ENCODE measurements at places on chromosomes 16 and 17.

DNA sequence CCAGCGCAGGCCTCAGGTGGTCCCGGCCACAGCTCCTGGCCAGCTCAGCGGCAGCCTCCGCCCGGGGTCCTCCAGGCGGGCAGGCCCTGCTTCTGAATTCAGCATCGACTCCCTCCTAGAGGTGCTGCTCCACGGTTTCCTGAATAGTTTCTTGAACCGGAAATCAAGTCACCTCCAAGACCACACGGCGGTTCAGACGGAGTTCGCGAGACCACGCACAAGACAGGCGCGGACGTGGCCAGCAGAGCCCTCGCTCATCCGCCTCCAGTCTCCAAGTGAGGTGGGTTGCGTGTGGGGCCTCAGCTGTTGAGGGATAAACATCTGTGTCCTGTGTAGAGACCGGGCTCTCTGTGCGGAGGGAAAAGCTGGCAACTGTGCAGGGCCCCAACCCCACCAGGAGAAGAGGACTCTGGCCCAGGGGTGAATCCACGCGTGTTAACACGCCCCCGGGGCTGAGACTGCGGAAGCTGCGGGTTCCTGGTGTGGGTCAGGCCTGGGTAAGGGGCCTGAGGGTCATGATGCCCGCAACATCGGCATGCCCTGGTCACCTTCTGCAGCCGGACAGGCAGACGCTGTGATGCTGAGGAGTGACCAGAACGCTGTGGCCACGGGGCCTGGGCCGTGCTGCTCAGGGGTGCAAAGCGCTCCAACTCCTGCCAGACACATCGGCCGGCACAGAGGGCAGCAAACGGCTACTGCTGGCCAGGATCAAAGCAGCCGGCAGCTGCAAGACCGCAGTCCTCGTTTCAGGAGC, 55.0 kb upstream of the METRNL start:
- DNase-seq, result no peak

DNA sequence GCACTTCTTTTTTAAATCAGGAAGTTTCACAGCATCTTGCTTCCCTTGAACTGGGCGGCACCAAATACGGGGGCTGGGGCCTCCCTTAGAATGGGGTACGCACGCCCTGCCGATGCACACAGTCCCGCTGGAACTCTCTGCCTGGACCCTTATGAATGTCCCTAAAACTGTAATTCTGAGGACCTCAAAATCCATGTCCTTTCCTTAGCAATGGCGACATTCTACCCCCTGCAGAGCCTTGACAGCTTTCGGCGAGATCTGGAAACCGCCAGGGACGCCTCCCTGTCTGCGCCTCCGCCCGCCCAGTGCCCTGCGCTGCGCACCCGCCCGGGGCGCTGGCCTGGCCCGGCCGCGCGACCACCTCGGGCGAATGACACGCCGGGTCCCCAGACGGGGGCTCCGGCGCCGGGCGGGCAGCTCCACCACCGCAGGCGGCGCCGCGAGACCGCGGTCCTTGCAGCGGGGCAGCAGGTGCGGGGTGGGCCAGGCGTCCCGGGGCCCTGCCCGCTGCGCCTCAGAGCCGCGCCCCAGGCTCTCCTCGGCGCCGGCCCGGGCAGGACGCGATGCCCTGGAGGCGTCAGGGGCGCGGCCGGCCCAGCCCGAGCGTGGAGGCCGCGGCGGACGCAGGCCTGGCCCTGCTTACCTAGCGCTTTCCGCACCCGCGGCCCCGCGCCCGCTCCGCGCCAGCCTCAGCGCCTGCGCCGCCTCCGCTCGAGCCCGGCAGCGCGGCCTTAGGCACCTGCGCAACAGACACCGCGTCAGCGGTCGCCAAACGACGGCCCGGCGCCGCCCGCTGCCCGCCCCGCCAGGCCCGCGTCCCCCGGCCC, 548 bp downstream of the HAGH start:
- DNase-seq, result peak; percentile 50

- DNase-seq, result no peak
Observed at GRCh38 chr17:10091046-10091445, 107.4 kb downstream of the GAS7 start.

GRCh38 chr16:86906623-86907022, 328.3 kb downstream of the FOXL1 start:
- DNase-seq, result no peak

DNA sequence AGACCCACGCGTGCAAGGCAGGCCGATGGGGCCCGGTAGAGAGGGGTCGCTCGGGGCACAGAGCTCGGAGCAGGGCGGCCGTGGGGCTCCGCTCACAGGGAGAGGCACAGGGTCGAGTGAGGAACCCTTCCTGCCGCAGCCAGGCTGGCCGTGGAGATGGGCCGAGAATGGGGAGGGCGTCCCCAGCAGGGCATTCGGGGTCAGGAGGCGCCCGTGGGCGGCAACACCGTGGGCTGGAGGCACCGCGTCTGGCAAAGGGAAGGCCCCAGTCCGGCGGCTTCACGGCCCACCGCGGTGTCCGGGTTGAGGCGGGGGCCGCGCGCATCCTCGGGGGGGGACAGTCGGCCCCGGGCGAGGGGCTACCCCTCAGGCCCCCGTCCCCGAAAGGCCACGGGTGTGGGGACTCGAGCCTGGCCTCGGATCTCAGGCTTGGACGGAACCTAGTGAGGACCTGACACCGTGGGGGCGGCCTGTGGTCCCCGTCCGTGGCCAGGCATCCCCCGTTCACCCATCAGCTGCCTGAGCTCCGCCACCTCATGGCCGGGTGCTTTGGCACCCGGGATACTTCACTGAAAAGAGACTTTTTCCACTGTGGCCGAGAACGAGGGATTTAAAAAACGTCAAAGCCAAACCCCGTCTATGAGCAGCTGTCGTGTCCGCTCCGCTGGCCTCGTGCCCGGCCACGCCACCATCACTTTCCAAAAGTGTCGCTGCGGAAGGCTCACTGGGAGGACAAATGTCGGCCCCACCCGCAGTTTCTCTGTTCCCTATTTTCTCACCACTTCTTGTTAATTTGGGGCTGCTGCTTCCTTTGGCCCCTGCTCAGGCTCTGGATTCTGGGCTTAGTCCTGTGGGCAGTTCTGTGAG, 73.6 kb downstream of the METRNL start:
- DNase-seq, result no peak

GRCh38 chr16:1057252-1057932, 15.2 kb upstream of the SSTR5 start:
- no peak for DNase-seq

DNA sequence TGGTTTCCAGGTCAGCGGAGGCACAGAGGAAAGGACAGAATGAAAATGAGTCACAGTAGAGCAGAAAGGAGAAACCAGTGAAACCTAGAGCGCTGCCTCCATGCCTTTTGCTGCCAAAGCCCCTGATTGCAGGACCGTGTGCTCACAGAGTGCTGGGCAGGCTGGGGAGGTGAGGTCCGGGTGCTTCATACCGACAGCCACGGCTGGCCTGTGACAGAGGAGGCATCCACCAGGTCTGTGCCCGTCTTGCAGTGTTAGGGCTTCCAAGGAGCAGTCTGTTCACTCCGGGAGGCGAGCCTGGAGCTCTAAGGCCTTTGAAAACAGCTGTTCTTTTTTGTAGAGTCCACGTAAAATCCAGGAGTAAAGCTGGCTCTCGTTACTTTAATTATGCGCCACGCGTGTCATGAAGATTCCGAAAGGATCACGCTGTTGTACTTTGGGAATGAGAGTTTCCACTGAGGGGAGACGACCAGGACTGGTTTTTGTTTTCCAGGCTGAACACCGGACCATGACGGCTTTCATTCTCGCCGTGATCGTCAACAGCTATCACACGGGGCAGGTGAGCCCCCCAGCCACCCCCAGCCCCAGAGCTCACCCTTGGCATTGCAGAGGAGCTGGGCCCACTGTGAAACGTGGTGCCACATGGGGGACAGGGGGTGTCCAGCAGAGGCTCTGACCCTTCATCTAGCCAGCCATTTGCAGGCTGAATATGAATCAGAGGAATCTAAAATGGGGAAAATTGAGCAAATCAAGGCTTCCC, 108.5 kb upstream of the CHMP6 start:
- DNase-seq, result no peak

DNA sequence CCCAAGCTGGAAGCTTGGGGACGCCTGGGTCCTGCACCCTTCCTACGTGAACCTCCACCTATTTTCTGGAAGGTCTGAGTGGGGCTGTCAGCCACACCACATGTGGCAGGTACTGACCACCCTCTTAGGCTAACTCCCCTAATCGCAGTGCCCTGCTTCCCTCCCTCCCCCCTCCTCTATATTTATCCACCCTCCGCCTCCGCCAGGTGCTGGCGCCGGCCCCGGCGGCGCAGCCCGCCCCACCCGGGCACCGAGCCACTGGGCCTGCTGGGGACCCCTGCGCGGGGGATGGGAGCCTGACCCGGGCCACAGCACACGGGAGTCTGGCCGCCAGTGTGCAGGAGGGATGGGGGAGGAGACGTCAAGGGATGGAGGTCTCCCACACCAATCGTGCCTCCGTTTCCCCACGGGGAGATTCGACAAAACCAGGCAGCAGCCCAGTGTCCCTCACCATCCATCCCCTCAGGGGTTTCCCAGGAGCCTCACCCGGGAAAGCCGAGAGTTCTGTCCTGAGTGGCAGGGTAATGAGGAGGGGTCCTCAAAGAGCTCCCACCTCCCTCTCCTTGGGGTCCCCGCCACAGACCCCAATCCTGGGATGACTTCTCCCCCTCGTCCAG, 1.3 kb downstream of the PLEKHH3 start:
- no peak for DNase-seq

GRCh38 chr17:34255381-34255732, 272 bp downstream of the CCL2 start:
- no peak for DNase-seq

- DNase-seq, result no peak
Observed at GRCh38 chr17:411421-412120, 59.0 kb upstream of the RPH3AL start.

GRCh38 chr17:54029986-54030385, 207.3 kb downstream of the KIF2B start:
- DNase-seq, result no peak

GRCh38 chr17:56597495-56597990, 4.0 kb downstream of the NOG start:
- DNase-seq, result no peak

DNA sequence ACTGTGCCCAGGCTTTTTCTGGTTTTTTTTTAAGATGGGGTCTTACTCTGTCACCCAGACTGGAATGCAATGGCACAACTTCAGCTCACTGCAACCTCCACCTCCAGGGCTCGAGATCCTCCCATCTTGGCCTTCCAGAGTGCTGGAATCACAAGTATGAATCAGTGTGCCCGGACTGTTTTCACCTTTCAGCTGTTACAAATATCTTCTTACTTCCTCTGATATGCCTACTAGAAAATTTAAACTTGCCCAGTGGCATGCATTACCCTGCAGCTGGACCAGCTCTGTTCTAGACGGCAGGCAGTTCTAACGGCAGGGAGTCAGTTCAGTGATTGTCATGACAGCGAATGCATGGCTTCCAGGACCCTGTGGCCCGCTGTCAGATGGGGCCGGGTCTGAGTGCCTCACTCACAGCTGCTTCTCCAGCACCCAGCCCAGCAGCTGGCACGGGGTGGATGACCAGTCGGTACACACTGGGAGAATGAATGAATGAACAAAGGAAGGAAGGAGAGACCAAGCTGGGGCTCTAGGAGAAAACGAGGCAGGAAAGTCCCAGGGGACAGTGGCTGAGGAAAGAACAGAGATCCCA, 28.0 kb upstream of the LITAF start:
- DNase-seq, result no peak

- peak; percentile 9 for DNase-seq
Observed at GRCh38 chr16:68369697-68370580, 59.1 kb downstream of the PRMT7 start.

- no peak for DNase-seq
Observed at GRCh38 chr16:2484898-2485508, 10.1 kb downstream of the TBC1D24 start.

Measured in SW480 (cell line).